M059J (cell line): ENCODE measurements at places on chromosomes 11 and 22. TPM values are rescaled to one million over a fixed set of nuclear protein-coding genes. Genes with fewer than 3 reads are reported as not detected.

DNA sequence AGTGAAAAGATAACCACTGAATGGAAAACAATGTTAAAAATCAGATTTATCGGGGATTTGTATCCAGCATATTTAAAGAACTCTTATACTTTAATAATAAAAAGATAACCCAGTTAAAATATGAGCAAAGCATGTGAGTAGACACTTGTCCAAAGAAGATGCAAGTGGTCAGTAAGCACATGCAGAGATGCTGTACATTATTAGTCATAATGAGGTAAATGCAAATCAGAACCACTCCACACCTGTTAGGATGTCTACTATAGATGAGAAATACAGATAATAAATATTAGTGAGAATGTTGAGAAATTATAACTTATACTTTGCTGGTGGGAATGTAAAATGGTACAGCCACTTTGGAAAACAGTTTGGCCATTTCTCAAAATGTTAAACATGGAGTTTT, 28.0 kb downstream of the QSER1 start:
- no peak for DNase-seq

Gene IFITM1
- total RNA-seq = 1,883 and 3,156 TPM in 2 replicates

GRCh38 chr11:118236170-118236569, 11.4 kb upstream of the JAML start:
- no peak for DNase-seq

- DNase-seq = no peak
These were observed 14.0 kb downstream of the MYEOV start for GRCh38 chr11:69307871-69308431.
